ENCODE measurements at places on chromosomes 13 and 19.

GRCh38 chr13:46621133-46621532 lies 68.2 kb downstream of the LRCH1 start:
- DNase-seq, result no peak

DNA sequence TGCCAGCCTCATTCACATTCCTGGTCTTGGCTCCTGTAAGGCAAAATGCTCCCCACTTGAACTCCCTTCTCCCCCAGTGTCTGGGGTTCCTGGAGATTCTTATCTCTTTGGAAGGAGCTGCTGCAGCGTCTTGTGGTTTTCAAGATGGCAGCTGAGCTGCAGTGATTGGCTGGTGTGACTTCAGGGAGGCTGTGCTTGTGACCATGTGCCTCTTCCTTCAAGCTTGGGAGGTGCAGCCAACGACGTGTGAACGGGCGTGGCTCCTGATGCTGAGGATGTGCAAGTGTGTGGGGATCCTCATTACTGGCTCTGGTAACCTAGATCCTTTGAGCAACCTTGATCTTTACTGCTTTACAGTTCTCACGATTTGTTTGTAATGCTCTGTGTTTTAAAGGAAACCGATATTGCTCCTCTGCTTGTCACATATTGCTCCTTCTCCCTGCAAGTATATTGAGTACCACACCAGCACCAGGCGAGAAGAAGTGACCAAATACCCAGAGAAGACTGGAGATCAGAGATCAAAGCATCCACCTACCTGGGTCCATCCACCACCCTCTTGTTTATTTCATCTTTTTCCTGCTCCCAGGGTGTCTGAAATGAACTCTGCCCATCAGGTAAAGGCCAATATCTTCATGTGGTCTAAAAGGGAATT lies 208.5 kb downstream of the FGF9 start:
- no peak for DNase-seq

- no peak for DNase-seq
Measured at GRCh38 chr13:78121459-78122348, 203.1 kb upstream of the EDNRB start.

GRCh38 chr19:41476583-41476982 lies 33.6 kb downstream of the ERICH4 start:
- no peak for DNase-seq

DNA sequence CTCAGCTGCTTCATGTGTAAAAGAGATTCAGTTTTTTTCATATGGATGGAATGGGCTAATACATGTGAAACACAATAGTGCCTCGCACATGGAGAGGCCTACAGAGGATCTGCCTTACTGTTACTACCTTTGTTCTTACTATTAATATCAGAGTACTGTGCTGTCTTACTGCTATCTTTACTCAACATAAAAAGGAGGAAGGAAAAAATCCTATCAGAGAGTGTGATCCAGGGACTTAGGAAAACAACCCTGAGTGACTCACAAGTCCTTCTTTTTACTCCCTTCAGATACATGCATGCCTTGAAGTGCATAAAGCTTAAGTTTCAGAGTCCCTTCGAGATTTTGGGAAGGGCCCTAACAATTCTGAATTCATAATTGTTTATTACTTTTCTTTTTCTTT lies 136.8 kb downstream of the TBC1D4 start:
- no peak for DNase-seq

Data from HuH-7.5 (cell line).